ENCODE measurements at places on chromosomes 4 and X. TPM values are rescaled to one million over a fixed set of nuclear protein-coding genes. Genes with fewer than 3 reads are reported as not detected.

FBXL5 gene
- 41.1 TPM for total RNA-seq

ADH1A gene
- not detected for total RNA-seq

FGF2 gene
- 53.5 TPM for total RNA-seq

PHKA1 gene
- 29.2 TPM for total RNA-seq

MAOB gene
- total RNA-seq = not detected

ALB gene
- not detected for total RNA-seq

MEPE gene
- total RNA-seq = not detected

HELQ gene
- total RNA-seq = 4.5 TPM

HTN1 gene
- not detected for total RNA-seq

CPZ gene
- total RNA-seq = 0.28 TPM

PF4V1 gene
- total RNA-seq = not detected
